ENCODE measurements at places on chromosomes 2 and 18. TPM values are rescaled to one million over a fixed set of nuclear protein-coding genes. Genes with fewer than 3 reads are reported as not detected.

Gene KCNK3
- 0.86 TPM for total RNA-seq

Gene RNMT
- total RNA-seq: 16.4 TPM

Gene MC2R
- total RNA-seq: not detected

Gene HOXD3
- total RNA-seq: not detected

Gene SERPINB13
- not detected for total RNA-seq

Gene DSC3
- total RNA-seq: 1.5 TPM

Gene LRRTM1
- total RNA-seq: not detected

Gene IL18R1
- total RNA-seq: 1.2 TPM

Gene ESPNL
- total RNA-seq: 0.18 TPM

Gene TCF23
- not detected for total RNA-seq

Gene RBFA
- 30.3 TPM for total RNA-seq

Gene RESP18
- not detected for total RNA-seq

Gene LIPG
- total RNA-seq: 0.17 TPM

Gene KLHL30
- 0.27 TPM for total RNA-seq

Gene YWHAQ
- total RNA-seq: 1,184 TPM

Gene MTX2
- 44.7 TPM for total RNA-seq

Gene PECR
- 13.9 TPM for total RNA-seq

Gene LINC00305
- total RNA-seq: not detected

Gene GKN1
- 0.24 TPM for total RNA-seq

Gene MERTK
- total RNA-seq: 3.1 TPM

Gene SLC16A14
- 1.3 TPM for total RNA-seq

Gene LOXHD1
- total RNA-seq: not detected

Gene BCL11A
- total RNA-seq: 0.01 TPM

Gene STAT4
- 3.9 TPM for total RNA-seq

Gene LYPD1
- 16.2 TPM for total RNA-seq

Gene SGPP2
- 0.77 TPM for total RNA-seq

Gene GPAT2
- total RNA-seq: not detected

Gene RAPH1
- 6.5 TPM for total RNA-seq

Gene AQP12A
- not detected for total RNA-seq

Gene ST3GAL5
- 30.7 TPM for total RNA-seq

Gene SEC11C
- total RNA-seq: 71.0 TPM

Gene TANC1
- total RNA-seq: 8.3 TPM

Gene PAX8
- total RNA-seq: 0.60 TPM

Gene SERPINB4
- total RNA-seq: 0.14 TPM
